ENCODE measurements at places on chromosomes 3 and 15.

DNA sequence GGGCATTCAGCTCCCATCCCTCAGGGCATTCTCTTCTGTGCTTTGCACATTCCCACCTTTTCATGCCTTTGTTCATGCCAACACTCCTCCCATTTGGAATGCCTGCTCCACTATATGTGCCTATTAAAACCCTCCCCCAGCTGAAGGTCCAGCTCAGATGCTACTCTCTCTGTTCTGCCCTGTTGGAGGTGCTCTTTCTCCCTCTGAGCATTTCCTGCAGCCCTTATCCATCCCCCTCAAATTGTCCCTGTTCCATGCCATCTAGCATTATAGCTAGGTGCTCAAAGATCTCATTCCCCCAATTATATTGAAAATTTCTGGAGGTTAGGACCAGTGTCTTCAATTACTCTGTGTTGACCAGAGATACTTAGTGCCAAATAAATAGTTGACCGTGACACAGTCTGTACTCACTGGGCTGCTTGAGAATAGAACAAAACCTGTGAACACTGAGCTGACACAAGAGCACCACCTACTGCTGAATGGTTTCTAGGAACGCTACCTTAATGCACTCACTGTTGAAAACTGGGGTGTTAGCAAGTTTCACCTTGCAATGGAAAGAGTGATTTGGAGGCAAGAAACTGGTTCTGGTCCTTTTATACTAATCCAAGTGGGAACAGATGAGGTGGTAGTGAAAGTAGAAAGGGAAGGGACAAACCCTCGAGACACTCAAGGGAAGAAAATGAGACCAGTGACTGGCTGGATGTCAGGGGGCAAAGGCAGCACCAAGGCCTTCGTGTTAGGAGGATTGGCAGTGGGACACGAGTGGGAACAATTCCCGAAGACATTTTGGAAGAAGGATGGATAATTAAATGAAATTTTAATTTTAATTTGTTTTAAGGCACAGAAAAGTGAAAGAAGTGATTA is 289.8 kb upstream of the ROPN1 start:
- DNase-seq: no peak

GRCh38 chr15:73902121-73903020 is 23.9 kb upstream of the LOXL1 start:
- no peak for DNase-seq

GRCh38 chr3:147572970-147573340 is 163.8 kb downstream of the ZIC1 start:
- DNase-seq: no peak

GRCh38 chr3:138725116-138725515 is 109.6 kb downstream of the PIK3CB start:
- no peak for DNase-seq

DNA sequence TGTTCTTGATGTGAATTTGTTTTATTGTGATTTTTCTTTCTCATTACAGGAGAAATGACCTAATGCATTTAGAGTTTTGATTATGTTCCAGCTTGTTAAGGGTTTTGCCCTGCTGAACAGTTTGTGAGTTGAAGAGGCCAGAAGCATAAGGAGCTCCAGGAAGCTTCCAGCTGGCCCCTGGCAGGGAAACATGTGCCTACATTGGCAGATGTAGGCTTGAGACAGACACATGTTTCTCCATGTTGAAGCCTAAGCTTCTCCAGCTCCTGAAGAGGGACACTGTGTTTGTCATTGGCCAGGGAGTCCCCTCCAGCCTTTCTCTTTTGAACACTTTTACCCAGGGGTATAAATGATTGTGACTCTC is 88.4 kb downstream of the ASB7 start:
- DNase-seq: no peak

DNA sequence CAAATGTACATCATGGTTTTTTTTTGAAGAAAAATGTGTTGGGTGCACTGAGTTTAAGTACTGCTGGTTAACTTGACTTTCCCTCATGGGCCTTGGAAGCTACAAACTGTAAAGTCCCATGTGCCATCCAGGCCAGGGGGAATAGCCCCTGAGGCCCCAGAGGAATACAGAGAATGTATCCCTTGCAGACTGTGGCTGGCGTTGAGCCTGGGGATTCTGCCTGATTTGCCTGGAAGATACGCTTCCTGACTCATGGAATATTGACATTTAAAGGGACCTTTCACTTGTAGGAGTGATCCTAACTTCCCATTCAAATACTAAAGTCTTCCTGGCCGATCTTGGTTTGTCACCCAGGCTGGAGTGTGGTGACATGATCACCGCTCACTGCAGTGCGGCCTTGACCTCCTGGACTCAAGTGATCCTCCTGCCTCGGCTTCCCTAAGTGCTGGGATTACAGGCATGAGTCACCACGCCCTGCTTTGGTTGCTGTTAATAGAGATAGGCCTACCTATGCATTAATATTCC is 42.0 kb downstream of the ADAMTSL3 start:
- no peak for DNase-seq

- DNase-seq: no peak
Measured at GRCh38 chr3:87145553-87145952, 81.6 kb upstream of the CHMP2B start.

DNA sequence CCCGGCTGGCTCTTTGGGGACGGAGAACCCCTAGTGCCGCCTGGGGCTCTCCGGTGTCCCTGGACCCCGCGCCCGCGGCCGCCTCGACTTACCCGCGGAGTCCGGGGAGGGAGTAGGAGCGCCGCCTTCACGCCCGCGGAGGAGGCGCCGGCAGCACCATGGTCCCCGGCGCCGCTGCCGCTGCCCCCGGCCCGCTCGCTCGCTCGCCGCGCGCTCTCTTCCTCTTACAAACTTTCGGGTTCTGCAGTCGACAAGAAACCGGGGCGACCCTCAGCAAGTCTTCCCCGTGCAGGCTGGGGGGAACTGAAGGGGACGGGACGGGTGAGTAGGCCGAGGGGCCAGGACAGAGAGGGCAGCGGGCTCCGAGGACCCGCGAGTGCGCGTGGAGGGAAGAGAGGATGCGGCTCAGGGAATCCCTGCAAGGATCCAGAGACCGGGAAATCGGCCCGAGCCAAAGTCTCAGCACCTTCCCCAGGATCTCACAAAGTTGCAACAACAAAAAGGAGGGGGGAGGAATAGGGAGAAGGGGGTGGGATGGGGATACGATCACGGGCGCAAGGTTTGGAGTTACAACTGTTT is 2.0 kb downstream of the FOXP1 start:
- DNase-seq: no peak

- no peak for DNase-seq
Measured at GRCh38 chr3:151979906-151980305, 106.5 kb downstream of the SUCNR1 start.

GRCh38 chr3:43372809-43373559 is 86.6 kb downstream of the SNRK start:
- DNase-seq: peak; percentile 9

DNA sequence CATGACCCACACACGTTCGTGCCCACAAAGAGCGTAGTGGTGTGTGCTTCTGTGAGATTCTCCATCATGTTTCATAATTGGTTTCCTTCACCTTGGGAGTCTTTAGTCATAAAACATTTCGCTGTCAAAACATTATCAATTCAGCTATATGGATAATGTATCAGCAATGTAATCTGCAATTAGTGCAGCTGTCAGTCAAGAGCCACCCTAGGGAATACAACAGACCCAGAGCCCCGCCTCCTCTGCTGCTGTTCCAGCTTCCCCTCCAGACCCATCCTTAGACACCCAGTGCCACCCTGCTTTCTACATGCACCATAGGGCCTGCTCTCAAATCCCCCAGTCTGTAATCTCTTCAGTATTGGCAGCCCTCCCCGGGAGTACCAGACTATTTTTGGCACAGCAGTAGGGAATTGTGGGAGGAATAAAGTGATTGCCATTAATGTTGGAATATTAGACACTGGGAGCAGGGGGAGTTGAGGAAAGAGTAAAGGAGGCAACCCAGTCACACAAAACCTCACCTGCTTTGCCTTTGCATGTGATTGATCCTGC is 31.5 kb upstream of the C3orf80 start:
- no peak for DNase-seq

DNA sequence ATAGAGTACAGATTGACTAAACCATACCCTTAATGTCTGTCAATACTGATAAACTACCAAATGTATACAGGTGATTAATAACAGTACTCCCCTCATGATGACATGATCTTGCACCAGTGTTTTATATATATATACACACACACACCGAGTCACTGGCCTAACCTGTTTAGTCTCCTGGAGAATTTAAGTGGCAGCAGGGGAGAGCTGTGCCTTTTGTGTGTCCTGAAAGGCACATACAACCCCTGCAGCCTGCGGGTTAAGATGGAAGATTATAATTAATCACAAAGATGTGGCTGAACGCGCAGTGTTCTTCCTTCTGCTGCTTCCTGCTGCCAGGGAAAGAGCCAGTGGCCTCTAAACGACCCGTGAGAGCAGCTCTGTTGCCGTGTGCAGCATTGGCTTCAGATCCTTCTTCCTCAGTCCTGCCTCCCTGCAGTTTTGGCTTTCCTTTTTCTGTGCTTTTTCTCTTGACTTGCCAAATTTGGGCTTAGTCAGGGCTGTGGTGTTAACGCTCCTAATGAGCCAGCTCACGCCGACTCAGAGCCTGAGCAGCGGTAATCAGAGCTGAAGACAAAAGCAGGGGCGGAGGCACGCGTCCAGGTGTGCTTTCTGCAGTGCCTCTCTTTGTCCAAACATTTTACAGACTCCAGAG is 42.5 kb upstream of the UBE3A start:
- peak; percentile 58 for DNase-seq

Data from neuronal stem cell (in vitro differentiated cells).